ENCODE measurements at places on chromosomes 16 and 17.

DNA sequence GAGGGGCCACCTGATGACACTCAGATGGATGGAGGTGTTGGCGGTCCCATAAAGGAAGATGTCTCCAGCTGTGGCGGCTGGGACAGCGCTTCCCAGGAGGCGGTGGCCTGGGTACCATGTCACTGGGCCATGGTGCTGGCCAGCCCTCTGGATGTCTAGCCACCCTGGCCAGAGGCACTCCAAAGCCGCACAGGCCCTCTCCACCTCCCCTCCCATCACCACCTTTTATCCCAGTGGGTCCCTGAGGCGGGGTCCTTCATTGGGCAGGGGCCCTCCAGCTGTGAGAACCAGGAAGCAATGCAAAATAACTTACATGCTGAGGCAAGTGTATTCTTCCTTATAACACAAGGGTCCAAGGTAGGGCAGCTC, 23.1 kb downstream of the RAB11FIP4 start:
- no peak for DNase-seq

DNA sequence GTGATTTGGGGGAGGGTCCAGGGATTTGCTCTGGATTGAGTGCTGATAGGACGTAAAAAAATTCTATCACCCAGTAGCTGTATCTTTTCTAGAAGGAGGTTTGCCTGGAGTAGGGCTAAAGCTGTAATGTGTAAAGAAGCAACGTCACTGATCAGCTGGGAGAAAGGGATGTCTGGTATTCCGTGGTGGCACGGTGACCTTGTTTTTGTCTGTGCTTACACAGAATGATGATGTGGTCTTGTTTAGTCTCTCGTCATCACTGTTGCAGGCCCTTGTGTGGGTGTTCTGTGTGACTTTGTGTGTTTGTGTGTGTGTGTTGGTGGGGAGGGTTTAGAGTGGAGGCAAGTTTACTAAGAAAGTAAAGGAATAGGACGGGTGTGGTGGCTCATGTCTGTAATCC, 22.5 kb upstream of the ARHGAP17 start:
- no peak for DNase-seq

- no peak for DNase-seq
Measured at GRCh38 chr16:4617880-4618279, 3.2 kb upstream of the UBALD1 start.

DNA sequence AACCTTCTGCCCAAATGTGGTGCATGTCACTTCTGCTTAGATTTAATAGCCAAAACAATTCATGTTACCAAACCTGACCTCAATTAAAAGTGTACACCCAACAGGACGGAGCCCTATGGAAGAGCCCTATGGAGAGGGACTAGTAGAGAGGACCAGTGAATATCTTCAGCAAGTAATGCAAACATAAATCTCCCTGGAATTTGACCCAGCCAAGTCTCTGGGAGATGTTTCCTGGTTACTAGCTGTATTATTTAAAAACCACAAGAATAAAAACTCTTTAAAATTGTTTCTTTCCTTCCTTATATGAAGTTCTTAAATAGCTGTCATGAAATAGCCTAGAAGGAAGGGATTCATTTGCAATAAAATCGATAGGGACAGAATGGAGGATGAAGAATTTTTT, 255.8 kb downstream of the CDH11 start:
- DNase-seq, result no peak

- no peak for DNase-seq
Measured at GRCh38 chr17:21214777-21215541, 998 bp upstream of the TMEM11 start.

All from activated CD8-positive, alpha-beta memory T cell treated with anti-CD3 and anti-CD28 coated beads for 48 hours (primary cell).